Psoas muscle (tissue), 8 donors: ENCODE measurements at places on chromosomes 4 and X.

DNA sequence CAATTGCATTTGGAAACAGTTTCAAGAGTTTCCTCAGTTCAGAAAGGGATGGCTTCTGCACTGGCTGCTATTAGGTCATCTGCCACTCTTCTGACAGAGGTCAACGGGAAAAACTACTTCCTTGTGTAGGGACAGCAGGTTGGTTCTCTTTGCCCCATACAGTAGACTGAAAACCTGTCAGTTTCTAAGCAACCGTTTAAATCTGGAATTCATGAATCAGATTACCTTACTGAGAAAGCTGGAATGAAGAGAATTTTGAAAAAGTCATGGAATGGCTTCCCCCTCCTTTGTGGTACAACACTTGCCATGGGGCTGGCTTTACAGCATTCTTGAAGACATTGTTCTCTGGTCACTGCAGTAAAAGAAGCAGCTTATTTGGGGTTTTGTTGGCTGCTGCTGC, 240.3 kb downstream of the IL1RAPL2 start:
- no peaks in the 10 kb centered on the region for H3K36me3 ChIP-seq
- H3K4me3 ChIP-seq: no peak overlapping the region
- no peak for DNase-seq
- H3K4me1 ChIP-seq: no peaks in the 10 kb centered on the region

- no peak for DNase-seq
- H3K4me3 ChIP-seq: no peak overlapping the region
- H3K27me3 ChIP-seq: no peaks in the 10 kb centered on the region
Measured at GRCh38 chrX:17432158-17432557, 57.2 kb downstream of the NHS start.

- no peaks in the 10 kb centered on the region for H3K27me3 ChIP-seq
- peak overlapping the region; percentile 79 for H3K27ac ChIP-seq
- peaks cover 62% of the 10 kb centered on the region for H3K4me1 ChIP-seq
- no peak overlapping the region for H3K4me3 ChIP-seq
Measured at GRCh38 chr4:147786531-147786930, 54.6 kb downstream of the ARHGAP10 start.

- H3K36me3 ChIP-seq: peaks cover 3% of the 10 kb centered on the region
- no peak overlapping the region for H3K27ac ChIP-seq
- no peak for DNase-seq
- H3K4me3 ChIP-seq: no peak overlapping the region
Measured at GRCh38 chr4:17493619-17494018, 18.3 kb downstream of the QDPR start.

GRCh38 chrX:139842326-139843185, 90.3 kb downstream of the ATP11C start:
- H3K4me3 ChIP-seq: no peak overlapping the region
- DNase-seq: no peak
- H3K27ac ChIP-seq: no peak overlapping the region

- no peak for DNase-seq
- no peaks in the 10 kb centered on the region for H3K36me3 ChIP-seq
- no peak overlapping the region for H3K27ac ChIP-seq
- no peak overlapping the region for H3K4me3 ChIP-seq
- H3K27me3 ChIP-seq: no peaks in the 10 kb centered on the region
- H3K4me1 ChIP-seq: no peaks in the 10 kb centered on the region
Measured at GRCh38 chr4:185755451-185755850, 56.5 kb downstream of the SORBS2 start.

GRCh38 chrX:78106651-78106986, 2.6 kb downstream of the PGK1 start:
- no peaks in the 10 kb centered on the region for H3K36me3 ChIP-seq
- no peaks in the 10 kb centered on the region for H3K27me3 ChIP-seq
- H3K4me3 ChIP-seq: peak overlapping the region; percentile 79
- peaks cover 13% of the 10 kb centered on the region for H3K4me1 ChIP-seq
- DNase-seq: no peak
- H3K27ac ChIP-seq: peak overlapping the region; percentile 92
